ENCODE measurements at places on chromosomes 16 and 17. TPM values are rescaled to one million over a fixed set of nuclear protein-coding genes. Genes with fewer than 3 reads are reported as not detected.

The GDPD3 gene
- total RNA-seq, result 1.1 TPM

The NPIPB6 gene
- total RNA-seq, result not detected

The ROGDI gene
- 22.5 TPM for total RNA-seq

The RAB11FIP4 gene
- 0.05 TPM for total RNA-seq

The KRTAP3-2 gene
- not detected for total RNA-seq

The CTRB1 gene
- total RNA-seq, result not detected

GRCh38 chr17:50806141-50806643, 29.2 kb upstream of the WFIKKN2 start:
- no peak for DNase-seq

- no peak for DNase-seq
These were observed 2.6 kb upstream of the SLC38A8 start for GRCh38 chr16:84045001-84045817.

DNA sequence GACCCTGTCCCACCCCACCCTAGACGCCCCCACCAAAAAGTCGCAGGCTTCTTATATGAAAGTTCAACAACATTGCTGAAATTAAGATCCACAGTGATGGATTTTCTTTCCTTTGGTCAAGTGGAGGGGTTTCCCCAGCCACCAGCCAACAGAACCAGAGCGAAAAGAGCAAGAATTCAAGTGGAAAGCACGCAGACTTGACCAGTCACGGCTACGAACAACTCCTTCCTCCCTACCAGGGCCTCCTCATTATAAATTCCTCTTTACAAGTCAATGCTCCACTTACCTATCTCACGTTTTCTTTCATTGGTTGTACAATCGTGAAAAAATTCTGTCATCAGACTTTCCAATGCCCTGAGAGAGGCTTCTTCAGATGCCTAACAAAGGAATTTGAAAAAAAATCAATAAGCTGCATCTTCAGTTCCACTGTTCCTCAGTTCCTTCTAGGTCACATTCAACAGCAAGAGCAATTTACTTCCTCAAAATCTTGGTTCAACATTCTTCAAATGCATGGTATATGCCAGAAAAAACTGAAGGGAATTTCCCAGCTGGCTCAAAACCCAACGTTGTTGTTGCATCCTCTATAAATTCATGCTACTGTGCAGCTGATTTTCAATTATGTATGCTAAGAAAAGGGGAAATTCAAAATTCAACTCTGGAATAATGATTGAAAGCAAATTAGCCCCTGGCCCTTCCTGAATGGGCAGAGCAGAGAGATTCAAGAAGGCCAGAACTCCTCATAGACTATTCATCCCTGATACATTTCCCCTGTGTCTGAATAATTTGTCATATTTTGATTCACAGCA, 30.9 kb downstream of the XPO6 start:
- DNase-seq, result peak; percentile 46

- no peak for DNase-seq
These were observed 507 bp downstream of the FHOD1 start for GRCh38 chr16:67246756-67247191.

- peak; percentile 72 for DNase-seq
These were observed 1.2 kb upstream of the DPEP2 start for GRCh38 chr16:68000450-68000849.

GRCh38 chr16:74291577-74292208, 4.9 kb upstream of the PSMD7 start:
- no peak for DNase-seq

DNA sequence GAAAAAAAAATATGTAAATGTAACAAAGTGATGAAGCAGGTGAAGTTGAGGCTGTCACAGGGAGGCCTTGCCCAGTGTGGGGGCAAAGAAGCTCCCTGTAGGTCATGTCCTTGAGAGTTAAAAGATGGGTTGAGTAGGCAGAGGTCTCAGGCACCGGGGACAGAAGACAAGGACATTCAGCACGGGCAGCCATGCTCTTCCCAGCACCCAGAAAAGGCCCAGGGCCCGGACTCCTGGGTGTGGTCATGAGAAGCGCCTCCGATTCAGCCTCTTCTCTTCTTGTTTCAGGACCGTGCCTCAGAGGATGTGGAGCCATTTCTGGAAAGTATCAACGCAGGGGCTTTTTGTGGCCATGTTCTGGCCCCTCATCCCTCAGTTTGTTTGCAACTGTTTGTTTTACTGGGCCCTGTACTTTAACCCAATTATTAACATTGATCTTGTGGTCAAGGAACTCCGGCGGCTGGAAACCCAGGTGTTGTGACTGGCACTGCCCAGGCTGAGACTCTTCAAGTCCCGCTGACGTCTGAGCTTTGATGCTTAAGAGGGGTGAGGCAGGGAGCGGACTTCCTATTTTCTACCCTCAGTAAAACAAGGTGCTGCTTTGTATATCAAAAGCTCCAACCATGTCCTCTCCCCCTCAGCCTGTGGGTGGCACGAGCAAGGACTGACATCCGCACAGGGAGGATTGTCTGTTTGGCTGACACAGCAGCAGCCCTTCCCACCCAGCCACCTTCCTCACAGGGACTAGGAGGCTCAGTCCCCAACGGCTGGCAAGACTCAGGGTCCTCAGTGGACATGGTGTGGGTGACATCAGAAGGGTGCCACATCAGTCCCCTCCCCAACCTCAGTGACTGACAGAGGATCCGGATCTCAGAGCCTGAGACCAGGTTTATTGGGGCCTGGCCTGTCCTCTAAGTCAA, 26.5 kb downstream of the PLA2G10 start:
- DNase-seq, result no peak

GRCh38 chr16:24141466-24141865, 114.7 kb upstream of the CACNG3 start:
- no peak for DNase-seq

DNA sequence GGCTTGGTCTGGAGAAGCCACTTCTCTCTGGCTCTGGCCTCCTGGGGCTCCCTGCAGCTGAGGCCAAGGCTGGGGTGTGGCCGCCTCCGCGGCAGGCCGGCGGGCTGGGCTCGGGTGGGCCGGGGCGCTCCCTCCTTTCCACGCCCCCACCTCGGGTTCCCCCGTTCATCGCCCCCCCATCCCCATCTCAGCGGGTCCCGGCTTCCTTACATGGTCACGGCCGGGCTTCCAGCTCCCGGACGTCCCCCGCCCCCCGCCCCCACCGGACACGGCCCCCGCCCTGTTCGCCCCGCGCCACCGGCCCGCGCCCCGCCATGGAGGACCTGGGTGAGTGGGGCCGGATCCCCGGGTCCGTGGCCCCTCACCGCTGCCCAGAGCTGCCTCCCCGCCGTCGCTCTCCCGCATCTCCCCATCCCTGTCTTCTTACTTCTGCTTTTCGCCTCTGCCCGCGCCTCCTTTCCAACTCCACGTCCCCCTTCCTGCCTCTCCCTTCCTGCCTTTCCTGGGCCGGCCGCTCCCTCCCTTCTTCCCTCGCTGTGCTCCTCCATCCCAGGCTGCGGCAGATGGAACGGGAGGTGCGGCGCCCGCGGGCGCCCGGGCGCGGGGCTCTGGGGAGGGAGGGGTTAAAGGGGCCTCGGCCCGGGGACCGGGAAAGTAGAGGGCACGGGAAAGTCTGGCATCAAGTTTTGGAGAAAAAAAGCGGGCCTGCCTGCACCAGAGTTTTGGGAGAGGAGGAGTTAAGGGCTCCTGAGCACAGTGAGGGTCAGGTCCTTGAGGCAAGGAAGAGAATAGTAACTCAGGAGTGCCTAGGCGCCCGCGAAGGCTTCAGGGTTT, at the start of gene TGFB1I1:
Gene TGFB1I1, plus strand, starts transcription at position 278 of the 834 bp plus-strand sequence. Its CDS starts 37 bp downstream, at position 315.
- DNase-seq, result peak; percentile 76

GRCh38 chr17:50144355-50144754, 6.1 kb downstream of the PPP1R9B start:
- DNase-seq, result no peak

- DNase-seq, result peak; percentile 61
These were observed 2.7 kb upstream of the IRX5 start for GRCh38 chr16:54928016-54928356.

DNA sequence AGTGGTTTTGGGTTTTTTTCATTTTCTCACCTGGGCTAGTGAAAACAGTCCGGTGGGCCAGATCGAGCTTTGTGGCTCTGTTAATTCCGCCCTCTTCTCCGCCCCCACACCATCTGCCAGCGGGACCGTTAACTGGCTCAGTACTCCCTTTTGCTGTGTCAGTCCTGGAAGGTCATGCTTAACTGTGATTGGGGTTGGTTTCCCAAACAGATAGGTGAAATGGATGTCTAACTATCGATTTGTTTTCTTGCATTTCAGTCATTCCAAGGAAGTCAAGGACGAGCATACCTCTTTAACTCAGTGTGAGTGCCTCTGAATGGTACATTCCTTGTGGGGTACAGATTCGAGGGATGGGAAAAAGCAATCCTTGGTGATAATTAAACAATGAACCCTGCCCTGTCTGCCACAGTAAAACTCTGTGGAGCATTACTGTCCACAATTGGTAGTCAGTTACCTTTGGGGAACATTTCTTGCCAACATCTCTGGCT, 56.7 kb downstream of the YPEL2 start:
- DNase-seq, result no peak

DNA sequence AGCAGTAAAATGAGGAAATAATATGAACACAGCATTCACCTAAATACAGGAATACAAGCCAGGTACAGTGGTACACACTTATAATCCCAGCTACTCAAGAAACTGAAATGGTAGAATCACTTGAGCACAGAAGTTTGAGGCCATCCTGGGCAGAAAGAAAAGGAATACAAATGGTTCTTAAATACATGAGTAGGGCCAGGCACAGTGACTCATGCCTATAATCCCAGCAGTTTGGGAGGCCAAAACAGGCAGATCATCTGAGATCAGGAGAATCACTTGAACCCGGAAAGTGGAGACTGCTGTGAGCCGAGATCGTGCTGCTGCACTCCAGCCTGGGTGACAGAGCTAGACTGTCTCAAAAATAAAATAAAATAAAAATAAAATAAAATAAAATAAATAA, 23.0 kb upstream of the SMG8 start:
- DNase-seq, result no peak

- DNase-seq, result no peak
These were observed 15.0 kb downstream of the PITPNC1 start for GRCh38 chr17:67392111-67392510.

DNA sequence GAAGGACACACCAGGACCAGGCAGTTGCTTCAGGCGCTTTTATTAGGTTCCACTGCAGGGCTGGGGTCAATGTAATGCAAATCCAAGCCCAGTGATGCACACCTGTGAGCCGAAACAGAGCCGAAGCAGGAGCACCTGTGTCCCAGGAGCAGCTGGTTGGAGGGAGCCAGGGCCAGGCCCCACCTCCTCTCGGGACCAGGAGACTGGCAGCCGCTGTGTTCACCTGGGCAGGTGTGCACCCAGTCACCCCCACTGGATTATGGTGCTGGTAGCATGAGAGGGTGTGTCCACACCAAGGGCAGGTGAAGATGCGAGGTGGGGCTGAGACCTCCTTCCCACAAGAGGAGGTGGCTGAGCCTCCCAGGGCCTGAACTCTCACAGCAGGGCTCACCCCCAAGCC, 4.7 kb upstream of the FAAP100 start:
- DNase-seq, result no peak

- peak; percentile 80 for DNase-seq
These were observed 5.9 kb downstream of the TRPV1 start for GRCh38 chr17:3603119-3603869.

GRCh38 chr17:15947976-15948752, 3.2 kb downstream of the ADORA2B start:
- DNase-seq, result no peak

DNA sequence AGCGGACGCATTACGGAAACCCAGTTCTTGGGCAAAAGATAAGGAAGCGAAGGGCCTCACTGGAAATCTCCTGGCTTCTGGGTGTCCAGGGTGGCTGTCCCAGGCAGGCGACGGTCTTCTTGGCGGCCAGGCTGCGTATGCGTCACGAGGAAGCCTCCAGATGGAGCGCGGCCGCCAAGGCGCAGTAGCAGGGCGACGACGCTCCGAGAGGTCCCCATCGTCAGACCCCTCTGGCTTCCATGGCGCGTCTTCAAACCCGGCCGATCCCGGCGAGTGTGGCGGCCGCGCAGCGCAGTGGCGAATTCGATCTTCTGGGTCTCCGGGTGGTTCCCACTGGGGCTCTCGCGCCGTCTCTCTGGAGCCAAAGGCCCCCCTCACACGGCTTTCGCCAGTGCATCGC, 13.8 kb upstream of the ANKRD40CL start:
- no peak for DNase-seq

DNA sequence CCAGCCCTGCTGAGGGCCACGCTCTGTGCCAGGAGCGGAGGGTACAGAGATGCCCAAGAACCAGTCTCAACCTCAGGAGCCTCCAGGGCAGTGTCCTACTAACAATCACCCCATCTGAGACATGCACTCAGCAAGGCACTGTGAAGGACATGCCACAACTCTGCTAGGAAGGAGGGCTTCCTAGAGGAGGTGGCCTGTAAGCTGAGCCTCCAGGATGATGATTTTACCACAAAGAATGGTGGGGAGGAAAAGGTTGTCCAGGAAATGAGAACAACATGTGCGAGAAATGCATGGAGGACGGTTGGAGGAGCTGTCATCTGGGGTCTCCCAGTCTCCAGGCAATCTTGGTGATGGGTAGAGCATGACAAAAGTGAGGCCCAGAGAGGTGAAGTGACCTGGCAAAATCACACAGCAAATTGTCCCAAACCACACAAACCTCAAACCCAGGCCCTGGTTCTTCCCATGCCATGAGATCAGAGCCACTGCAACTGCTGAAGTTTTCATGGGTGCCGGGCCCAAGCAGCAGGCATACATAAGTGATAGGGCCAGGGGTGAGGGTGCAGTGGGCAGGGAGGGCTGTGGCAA, 30.5 kb downstream of the CNGB1 start:
- DNase-seq, result no peak

DNA sequence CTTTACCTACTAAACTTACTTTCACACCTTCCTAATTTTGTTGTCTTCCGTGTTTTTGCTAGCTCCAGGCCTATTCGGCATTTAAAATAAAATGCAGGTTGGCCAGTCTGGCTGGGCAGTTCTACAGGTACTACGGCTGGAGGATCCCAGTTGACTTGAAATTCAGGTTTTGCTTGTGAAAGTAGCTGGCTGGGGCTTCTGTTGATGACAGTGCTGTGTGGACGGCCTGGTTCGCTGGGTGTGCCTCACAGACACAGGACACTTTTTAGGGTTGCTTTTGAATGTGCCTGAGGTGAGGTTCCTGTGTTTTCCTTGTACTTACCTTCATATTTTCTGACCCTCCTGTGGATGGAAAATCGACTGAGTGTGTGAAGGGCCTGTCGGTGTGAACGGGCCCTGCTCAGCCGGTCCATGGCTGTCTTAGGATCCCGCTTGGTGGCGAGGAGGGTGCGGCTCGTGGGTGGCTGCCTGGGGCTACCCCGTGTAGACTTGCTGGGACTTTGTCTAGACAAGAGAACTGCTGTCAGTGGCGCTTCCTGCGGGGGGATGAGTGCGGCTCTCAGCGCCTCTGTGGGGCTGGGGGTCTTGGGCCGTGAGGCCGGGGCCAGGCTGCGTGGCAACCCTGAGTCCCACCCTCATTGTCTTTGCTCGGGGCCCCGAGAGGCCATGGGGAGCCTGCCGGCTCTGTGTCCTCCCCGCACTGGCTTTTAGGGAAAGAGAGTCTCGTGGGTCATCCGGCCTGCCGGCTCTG, 18.7 kb upstream of the ZNF750 start:
- no peak for DNase-seq
